NCI-H1092 (cell line): ENCODE measurements at places on chromosomes 5 and 9.

- no peak for DNase-seq
Observed at GRCh38 chr5:142358121-142358520, 33.3 kb upstream of the SPRY4 start.

DNA sequence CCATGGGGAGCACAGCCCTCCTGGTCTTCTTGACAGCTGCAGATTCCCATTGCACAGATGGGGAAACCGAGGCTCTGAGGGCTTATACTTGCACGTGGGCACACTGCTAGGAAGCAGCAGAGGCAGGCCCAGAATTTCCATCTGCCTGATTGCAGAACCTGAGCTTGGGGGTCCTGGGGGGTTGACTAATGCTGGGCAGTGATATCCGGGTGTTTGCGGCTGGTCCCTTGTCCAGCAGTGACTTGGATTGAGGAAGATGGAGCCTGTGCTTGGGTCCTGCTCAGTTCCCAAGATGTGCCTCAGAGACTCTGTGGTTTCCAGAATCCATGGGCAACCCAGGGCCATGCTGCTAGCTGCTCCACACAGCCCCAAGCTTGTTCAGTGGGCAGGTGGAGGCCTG is 91.2 kb downstream of the PHF2 start:
- DNase-seq, result no peak

GRCh38 chr5:17766031-17766430 is 131.8 kb downstream of the TAF11L14 start:
- no peak for DNase-seq

- no peak for DNase-seq
Observed at GRCh38 chr9:38066914-38067858, 1.8 kb downstream of the SHB start.

- no peak for DNase-seq
Observed at GRCh38 chr5:74428876-74429275, 211.7 kb downstream of the ENC1 start.

DNA sequence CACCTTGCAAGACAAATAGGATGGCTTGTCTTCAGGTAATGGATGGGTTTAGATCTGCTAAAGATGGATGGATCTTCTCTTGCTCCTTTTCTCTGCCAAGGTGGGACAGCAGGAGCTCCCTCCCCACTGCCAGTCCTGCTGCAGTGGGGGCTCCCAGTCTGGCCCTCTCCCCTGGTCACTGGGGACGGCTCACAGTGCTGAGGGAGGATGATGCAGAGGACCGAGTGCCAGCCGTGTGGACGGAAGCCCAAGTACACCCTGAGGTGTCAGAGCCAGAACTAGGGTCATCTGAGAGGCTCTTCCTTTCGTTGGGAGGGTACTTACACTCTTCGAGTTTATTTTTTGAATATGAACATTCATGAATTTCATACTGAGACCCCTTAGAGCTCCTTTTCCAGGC is 5.7 kb downstream of the CCDC69 start:
- no peak for DNase-seq

DNA sequence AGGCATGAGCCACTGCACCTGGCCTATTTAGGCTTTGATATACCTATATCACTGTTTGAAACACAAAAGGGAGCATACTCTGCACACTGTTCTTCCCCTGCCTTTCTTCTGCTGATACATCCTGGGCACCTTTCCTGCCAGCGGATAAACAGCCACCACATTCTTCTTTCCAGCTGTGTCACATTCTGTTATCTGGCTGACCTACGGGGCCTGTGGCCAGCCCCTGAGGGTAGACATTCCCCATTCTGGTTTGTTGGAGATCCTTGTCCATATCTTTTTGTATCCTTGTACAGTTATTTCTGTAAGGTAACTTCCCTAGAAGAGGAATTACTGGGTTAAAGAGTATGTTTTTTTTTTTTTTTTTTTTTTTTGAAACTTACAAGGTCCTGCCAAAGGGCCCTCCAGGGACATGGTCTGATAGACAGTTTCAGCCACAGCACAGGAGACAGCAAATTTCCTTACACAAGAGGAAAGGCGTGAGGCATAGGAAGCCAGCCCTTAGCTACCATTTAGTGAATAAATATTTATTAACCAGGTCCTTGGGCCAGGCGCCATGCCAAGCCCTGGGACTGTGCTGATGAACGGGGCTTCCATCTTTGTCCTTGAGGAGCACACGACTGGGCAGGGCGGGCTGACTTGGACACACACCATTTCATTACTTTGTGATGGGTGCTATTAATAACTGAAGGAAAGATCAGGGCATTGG is 57.8 kb downstream of the ERGIC1 start:
- no peak for DNase-seq

- no peak for DNase-seq
Observed at GRCh38 chr9:133714606-133715294, 23.4 kb downstream of the SARDH start.

- no peak for DNase-seq
Observed at GRCh38 chr9:113409481-113409880, 994 bp downstream of the POLE3 start.

- DNase-seq, result no peak
Observed at GRCh38 chr5:4674166-4674565, 466.0 kb upstream of the ADAMTS16 start.

- peak; percentile 21 for DNase-seq
Observed at GRCh38 chr5:144315994-144316634, 145.4 kb downstream of the KCTD16 start.

DNA sequence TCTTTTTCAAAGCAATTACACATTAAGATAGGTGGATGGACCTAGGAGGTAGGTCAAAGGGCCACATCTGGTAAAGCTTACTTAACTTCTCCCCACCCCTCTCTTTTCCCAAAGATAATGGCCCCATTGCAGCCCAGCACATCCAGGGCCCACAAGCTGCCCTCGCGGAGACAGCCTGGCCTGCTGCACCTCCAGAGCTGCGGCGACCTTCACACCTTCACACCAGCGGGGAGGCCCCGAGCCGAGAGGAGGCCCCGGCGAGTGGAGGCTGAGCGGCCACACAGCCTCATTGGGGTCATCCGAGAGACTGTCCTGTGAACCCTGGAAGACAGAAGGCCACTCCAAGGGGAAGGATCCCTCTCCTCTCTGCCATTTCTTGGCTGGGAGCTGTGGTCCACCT is 66.5 kb downstream of the ENTREP1 start:
- no peak for DNase-seq

GRCh38 chr9:73527521-73527920 is 375.9 kb downstream of the ANXA1 start:
- no peak for DNase-seq

DNA sequence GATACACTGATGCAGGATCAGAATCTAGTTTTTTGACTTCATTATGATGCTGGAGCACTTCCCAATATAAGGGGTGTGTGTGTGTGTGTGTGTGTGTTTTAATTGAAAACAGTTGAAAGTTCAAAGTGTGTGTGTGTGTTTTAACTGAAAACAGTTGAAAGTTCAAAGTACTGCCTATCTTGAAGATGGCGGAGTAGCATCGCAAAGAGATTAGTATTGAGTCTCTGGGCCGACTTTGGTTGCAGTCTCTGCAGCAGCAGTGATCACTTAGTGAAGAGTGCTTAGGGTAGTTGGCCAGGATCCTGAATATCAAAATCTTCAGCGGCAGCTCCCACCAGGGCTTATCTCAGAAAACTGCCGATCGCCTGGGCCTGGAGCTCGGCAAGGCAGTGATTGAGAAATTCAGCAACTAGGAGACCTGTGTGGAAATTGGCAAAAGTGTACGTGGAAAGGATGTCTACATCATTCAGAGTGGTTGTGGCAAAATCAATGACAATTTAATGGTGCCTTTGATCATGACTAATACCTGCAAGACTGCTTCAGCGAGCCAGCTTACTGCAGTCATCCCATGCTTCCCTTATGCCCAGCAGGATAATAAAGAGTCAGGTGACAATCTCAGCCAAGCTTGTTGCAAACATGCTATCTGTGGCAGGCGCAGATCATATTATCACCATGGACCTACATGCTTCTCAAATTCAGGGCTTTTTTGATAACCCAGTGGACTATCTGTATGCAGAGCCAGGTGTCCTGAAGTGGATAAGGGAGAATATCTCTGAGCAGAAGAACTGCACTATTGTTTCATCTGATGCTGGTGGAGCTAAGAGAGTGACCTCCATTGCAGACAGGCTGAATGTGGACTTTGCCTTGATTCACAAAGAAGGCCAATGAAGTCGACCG is 7.3 kb upstream of the SCAI start:
- DNase-seq, result no peak

DNA sequence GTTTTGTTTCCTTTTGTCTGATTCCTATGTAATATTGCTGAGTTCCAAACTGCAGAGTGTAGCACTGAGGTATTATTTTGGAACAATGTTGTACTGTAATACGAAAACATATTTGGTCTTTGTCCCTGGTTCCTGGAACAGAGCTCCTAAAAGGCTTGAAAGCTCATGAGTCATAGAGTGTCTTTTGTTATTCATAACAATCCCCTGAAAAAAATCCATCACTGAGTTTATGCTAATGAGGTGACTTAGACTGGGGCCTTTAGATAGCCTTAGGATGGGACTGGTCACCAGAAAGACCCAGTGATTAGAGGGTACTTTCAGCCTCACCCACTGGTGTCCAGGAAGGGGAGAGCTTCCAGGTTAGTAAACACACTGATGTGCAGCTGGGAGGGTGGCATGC is 132.7 kb upstream of the POU5F2 start:
- DNase-seq, result no peak

DNA sequence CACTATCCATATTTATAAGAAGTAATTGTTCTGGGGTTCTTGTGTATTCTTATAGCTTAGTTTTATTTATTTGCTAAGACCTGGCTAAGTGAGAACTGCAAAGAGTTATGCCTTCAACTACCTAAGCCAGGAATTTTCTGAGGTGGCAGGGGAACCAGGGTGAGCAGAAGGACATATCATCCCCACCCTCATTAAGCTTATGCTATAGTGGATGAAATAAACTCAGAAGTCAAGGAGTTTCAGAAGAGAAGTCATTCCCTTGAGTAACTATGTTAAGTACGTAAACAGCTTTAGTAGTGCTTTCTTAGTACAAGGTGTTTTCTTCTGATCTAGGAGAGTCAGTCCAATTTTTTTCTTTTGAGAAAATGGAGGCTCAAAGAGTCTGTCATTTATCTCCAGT is 41.7 kb downstream of the STK32A start:
- DNase-seq, result no peak

DNA sequence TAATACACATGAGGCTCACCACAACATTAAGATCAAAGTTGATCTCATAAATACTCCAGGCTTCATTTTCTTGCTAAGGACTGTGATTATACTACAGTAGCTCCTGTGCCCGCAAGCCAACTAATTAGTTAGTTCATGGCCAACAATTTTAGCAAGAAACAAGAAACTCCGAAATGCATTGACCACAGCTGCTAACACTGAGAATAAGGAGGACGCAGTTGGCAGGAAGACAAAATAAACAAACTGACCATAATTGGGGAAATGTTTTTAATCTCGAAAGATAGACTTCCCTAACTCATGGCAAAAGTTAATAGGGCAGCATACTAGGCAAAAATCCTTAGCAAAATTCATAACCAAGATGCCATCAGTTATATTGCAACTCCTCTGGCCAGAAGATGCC is 115.5 kb upstream of the SPEF2 start:
- no peak for DNase-seq

DNA sequence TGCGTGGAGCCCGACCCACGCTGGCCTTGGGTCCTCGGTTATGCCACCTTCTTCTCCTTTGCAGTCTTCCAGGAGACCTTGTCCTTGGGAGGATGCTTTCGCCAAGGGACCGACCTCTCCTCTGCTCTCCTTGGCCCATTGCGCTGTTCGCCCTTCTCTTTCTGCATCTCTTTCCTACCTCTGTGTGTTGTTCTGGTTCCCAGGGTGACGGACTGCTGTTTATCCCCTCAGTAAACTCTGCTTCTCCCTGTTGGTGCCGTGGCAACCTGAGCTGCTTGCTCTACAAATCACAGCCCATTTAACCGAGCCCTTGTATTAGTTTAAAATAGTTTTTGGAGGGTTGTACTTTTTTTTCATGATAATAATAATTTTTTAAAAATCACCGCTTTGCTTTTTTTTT is 97.9 kb downstream of the DAPK1 start:
- DNase-seq, result no peak

GRCh38 chr9:74645007-74645639 is 148.0 kb downstream of the RORB start:
- peak; percentile 10 for DNase-seq

DNA sequence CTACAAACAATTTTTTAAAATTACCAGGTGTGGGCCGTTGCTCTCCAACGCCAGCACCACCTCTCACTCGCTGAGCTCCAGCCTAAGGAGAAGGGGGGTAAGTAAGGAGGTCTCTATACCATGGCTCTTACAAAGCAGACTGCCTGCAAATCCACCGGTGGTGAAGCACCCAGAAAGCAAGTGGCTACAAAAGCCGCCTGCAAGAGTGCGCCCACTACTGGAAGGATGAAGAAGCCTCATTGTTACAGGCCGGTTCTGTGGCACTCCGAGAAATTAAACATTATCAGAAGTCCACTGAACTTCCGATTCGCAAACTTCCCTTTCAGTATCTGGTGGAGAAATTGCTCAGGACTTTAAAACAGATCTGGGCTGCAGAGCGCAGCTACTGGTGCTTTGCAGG is 46.0 kb downstream of the CDO1 start:
- no peak for DNase-seq

DNA sequence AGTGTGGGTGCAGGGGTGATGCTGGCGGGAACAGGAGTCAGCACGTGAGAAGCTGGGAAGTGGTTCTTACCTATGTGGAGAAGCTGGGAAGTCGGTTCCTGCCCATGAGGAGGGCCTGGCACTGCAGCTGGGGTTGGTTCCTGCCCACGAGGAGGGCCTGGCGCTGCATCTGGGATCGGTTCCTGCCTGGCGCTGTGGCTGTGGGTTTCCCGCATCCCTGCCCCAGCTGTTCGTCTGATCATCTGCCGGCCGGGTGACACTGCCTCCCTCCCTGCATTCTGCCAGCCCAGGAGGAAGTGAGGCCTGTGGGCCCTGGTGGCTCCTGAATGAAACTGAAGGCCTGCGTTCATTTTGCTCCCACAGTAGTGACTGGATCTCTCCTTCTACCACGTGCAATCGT is 5.1 kb downstream of the OBP2A start:
- DNase-seq, result no peak

DNA sequence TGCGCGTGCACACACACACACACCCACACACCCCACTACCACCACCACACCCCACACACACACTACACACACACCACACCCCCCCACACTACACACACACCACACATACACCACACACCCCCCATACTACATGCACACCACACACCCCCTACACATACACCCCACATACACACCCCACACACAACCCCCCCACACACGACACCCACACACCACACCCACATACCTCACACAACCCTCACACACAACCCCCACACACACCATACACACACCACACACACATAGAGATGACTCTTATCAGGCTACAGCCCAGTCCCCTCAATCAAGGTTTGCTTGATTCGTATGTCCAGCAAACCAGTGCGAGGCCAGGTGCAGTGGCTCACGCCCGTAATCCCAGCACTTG is 25.7 kb downstream of the SLC46A2 start:
- no peak for DNase-seq
